ENCODE measurements at places on chromosomes 1 and 21.

DNA sequence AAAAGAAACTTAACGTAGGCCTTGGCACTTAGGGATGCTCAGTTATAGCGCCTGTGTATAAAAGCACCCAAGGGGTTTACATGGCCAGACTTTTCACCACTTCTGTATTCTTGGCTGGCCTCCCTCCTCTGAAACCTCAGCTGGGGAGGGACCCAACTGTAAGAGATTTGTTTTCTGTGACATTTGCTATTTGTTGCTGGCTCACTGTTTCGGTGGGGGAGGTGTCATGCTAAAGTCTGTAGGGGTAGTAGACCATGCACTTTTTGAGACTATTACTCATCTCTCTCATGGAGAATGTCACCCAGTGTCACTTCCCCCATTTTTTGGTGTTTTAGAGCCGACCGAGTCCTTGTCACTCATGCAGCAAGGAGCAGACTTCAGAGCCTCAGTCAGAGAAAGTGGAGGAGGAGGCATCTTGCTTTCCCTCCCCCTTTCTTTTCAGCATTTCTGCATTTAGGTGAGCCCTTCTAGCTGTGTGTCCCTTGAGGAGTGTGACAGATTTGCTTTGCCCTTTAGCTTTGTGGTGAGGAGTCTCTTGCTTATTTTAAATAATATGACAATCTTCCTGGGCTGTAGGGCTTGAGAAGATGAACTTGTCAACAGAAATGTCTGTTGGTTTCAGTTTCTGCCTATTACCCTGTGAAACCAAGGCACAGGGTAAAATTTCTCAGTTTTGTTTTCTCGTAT, 160.1 kb downstream of the FASLG start:
- no peak for DNase-seq

- DNase-seq: no peak
These were observed 88.9 kb upstream of the RUNX3 start for GRCh38 chr1:25018943-25019336.

DNA sequence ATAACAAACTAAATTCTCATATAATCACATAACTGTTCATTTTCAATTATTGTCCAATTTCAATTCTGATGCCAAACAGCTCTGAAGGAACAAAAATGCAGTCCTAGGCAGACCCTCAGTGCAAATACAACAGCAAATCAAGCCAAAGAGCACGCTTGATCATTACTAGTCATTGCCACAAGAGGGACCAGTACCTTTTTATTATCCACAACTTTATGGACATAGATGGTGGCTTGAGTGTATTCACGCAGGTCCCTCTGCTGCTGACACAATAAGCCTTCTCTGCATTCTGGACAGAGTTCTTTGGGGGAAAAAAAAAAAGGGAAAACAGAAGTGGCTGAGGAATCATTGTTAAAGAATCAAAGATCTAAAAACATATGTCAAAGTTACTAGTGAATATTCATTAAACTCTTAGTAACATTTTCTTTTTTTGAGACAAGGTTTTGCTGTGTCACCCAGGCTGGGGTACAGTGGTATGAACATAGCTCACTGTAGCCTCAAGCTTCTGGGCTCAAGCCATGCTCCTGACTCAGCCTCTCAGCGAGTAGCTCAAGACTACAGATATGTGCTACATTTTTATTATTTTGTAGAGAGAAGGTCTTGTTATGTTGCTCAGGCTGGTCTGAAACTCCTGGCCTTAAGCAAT, 34.3 kb upstream of the RAP1GAP start:
- DNase-seq: no peak

- DNase-seq: no peak
These were observed 11.3 kb downstream of the RPAP2 start for GRCh38 chr1:92310185-92310597.

- no peak for DNase-seq
These were observed 128.5 kb downstream of the ZNF281 start for GRCh38 chr1:200281201-200281835.

GRCh38 chr1:75234562-75234961, 100.4 kb downstream of the LHX8 start:
- no peak for DNase-seq

- DNase-seq: no peak
These were observed 68.0 kb downstream of the UCK2 start for GRCh38 chr1:165895451-165895871.

Data from RWPE2 (cell line).